ENCODE measurements at places on chromosomes 12 and 14. TPM values are rescaled to one million over a fixed set of nuclear protein-coding genes. Genes with fewer than 3 reads are reported as not detected.

GRCh38 chr14:54447231-54447692 lies 6.1 kb upstream of the CNIH1 start:
- no peak for DNase-seq

DNA sequence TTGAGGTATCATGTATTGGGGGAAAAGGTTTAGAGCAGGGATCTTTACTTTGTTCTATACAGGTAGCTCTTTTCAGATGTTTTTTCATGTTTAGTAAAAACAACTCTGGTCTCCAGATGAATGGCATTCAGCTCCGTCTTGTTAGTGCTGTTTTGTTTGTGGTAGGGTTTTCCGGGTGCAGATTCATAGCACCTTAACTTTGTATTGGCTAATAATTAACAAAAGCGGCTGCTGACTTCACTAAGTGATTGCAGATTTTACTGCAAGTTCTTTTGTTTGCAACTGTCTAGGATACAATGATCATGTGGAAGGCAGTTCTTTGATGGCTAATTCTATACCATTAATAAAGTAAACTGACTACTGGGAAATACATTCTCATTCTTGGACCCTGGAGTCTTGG lies 32.2 kb upstream of the BHLHE41 start:
- no peak for DNase-seq

The LRIG3 gene
- 70.0 TPM for total RNA-seq

- no peak for DNase-seq
These were observed 86.9 kb downstream of the STAB2 start for GRCh38 chr12:103673891-103674375.

The TBC1D30 gene
- total RNA-seq, result 7.6 TPM

The SSTR1 gene
- total RNA-seq, result 0.85 TPM

The C14orf39 gene
- not detected for total RNA-seq

The AICDA gene
- total RNA-seq, result not detected

DNA sequence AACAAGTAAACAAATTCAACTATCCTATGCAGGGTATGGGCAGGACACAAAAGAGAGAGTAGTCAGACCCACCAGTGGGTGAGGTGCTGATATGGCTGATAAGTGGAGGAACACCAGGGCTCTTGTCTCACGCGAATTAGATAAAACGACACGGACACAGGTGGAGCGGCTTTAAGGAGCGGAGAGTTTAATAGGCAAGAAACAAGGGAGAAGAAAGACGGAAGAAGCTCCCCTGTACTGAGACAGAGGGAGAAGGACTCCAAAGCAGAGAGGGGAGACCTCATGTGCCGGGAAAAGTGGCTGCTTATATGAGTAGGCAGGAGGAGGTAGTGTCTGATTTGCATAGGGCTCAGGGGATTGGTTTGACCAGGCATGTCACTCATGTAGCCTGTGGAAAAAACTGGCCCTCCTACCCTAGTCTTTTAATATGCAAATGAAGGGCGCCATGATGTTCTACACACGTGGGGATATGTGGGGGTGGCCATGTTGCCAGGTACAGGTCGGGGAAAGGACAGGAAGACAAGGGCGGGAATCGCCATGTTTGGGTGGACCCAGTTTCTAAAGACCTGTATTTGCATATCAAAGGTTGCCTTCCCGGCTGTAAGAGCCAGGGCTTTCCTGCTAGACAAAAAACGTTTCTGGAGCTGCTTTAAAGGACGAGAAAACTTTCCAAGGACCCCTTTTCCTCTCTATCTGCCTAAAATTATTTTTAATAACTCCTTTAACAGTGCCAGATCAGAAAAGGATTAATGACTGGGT lies 28.8 kb downstream of the RPGRIP1 start:
- DNase-seq, result no peak

- DNase-seq, result no peak
These were observed at the start of gene TCL1B for GRCh38 chr14:95685978-95686922. Gene TCL1B (plus strand): TSS chr14:95686426. CDS start chr14:95686468, 42 bp downstream.

- DNase-seq, result no peak
These were observed 27.0 kb upstream of the ESRRB start for GRCh38 chr14:76348898-76349297.

- no peak for DNase-seq
These were observed 60.6 kb downstream of the SLC25A47 start for GRCh38 chr14:100383727-100384158.

The TMEM229B gene
- 2.1 TPM for total RNA-seq

The CCDC175 gene
- total RNA-seq, result 0.78 TPM

The GDF3 gene
- not detected for total RNA-seq

DNA sequence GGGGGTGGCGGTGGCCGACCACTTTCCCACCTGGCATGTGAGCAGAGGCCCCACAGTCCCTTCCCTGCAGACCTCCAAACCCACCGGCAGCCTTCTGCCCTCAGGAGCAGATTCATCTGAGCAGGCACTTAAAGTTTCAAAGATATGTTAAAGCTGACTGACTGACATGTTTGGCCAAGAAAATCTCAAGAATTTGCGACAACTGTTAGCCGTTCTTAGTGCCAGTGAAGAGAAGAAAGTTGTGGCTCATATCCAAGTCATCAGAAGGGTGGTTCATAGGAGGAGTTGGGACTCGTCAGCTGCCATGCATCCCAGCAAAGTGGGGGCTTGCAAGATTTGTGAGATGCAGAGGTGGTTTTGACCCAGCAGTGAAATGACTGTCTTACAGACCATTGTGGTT lies 27.2 kb downstream of the ELK3 start:
- DNase-seq, result no peak

DNA sequence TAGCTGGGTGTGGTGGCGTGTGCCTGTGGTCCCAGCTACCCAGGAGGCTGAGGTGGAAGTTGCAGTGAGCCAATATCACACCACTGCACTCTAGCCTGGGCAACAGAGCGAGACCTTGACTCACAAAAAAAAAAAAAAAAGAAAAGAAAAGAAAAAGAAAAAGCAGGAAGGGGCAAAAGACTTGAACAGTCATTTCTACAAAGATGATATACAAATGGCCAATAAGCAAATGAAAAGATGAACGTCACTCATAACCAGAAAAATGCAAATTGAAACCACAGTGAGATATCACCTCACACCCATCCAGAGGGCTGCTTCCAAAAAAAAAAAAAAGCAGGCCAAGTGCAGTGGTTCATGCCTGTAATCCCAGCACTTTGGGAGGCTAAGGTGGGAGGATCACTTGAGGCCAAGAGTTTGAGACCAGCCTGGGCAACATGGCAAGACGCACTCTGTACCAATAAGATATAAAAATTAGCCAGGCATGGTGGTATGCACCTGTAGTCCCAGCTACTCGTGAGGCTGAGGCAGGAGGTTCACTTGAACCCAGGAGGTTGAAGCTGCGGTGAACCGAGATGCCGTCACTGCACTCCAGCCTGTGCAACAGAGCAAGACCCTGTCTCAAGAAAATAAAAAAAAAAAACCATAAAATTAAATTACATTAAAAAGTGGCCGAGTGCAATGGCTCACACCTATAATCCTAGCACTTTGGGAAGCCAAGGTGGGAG lies 20.5 kb downstream of the UBC start:
- no peak for DNase-seq

GRCh38 chr14:58196198-58196597 lies 3.8 kb upstream of the ACTR10 start:
- DNase-seq, result no peak

- DNase-seq, result no peak
These were observed 90.4 kb downstream of the SLC24A4 start for GRCh38 chr14:92413379-92413778.

DNA sequence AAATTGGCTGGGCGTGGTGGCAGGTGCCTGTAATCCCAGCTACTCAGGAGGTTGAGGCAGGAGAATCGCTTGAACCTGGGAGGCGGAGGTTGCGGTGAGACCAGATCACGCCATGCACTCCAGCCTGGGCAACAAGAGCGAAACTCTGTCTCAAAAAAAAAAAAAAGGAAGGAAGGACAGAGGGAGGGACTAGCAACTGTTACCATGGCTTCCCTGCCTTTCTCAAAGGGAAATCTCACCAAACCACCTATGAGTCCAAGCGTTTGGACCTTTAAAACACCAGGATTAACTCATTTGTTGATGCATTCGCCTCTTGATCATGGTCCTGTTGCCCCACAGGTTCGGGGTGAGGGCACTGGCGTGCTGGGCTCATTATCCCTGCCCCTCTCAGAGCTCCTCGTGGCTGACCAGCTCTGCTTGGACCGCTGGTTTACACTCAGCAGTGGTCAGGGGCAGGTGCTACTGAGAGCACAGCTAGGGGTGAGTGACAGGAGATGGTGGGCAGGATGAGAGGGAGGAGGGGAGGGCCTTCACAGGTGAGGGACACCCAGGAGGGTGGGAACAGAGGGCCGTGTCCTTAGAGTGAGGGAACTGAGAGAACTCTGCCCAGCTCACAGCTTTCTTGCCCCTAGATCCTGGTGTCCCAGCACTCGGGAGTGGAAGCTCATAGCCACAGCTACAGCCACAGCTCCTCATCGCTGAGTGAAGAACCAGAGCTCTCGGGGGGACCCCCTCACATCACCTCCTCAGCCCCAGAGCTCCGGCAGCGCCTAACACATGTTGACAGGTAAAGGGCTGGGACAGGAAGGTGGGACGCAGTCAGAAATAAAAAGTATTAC lies 10.2 kb upstream of the MYL6B start:
- no peak for DNase-seq

The ITGB7 gene
- total RNA-seq, result 2.1 TPM

The FRMD6 gene
- total RNA-seq, result 72.3 TPM
